Substantia nigra (tissue), 51 donors: ENCODE measurements at places on chromosomes 7 and 10.

DNA sequence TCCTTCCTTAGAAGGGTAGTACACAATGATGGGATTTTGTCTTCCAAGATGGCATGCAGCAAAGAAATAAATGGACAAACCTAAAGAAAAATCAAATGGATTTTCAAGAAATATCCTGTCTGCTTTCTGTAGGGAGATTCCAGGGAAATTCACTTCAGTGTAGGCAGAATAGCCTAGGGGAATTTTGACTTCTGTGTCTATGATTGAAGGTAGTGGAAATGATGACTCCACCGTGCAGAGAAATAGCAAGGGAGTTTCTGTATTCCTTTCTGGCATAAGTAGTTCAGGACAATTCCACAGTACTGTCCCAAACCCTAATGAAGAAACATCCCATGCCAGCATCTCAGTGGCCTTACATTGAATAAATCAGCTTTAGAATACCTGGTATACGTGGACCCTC is 9.5 kb downstream of the ATOH7 start:
- DNase-seq = no peak

GRCh38 chr10:76393875-76394706 is 962.7 kb downstream of the LRMDA start:
- DNase-seq = no peak

DNA sequence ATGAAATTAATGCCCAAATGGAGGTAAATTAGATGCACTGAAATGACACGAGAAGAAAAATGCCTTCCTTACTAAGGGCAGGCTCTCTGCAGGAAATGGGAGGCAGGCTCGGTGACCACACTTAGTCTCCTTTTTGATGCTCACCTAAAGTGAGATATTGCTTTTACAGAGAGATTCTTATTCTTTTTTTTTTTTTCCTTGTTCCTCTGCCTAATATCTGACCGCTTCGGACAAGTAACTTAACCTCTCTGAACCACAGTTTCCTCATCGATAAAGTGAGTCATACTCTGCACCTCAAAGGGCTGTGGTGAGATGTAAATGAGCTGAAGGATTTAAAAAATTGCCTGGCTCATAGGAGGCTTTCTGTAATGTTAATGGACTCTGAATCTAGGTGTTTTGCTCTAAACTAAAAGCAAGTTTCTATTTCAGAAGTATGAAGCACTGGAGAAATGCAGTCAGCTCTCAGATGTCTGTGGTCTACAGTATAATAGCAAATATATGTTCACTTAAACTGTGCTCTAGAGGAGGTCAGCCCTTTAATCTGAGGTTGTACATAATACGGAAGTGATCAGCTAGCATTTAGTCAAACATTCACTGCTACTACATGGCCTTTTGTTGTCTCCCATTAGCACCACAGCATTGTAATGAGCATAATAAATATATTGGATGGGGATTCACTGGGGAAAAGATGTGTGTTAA is 23.2 kb downstream of the NKX2-3 start:
- no peak for DNase-seq

DNA sequence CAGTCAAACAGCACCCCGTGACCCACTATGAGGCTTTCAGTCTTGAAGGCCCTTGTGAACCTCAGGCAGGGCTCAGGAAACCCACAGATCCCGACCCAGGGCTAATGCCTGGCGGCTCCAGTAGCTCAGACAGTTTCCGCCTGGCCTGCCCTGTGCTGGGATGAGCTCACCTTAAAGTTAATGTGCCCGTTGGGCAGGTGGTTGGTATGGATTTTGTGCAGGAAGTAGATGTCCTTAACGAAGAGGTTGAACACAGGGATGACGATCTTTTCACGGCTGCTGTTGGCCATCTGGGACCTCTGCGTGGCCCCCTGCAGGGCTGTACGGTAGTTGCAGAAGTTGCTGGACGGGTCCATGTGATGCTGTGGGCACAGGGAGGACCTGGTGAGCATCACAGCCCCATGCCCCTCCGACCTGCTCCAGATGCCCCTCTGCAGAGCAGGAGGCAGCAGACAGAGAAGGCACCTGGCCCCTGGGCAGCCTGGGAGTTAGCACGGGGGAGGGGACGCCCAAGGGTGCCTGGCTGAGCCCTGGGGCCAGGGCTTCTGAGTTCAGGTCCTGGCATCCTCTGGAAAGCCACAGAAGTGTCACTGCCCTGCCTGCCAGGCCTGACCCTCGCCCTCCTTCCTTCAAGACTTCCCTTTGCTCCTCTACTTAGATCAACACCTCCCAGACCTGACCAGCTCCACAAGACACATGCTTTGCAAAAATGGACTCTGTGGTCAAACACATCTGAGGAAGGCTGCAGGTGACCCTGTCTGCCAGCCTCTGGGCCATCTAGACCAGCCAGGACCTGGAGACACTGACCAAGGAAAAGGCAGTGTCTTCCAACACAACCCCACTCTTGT is 59.8 kb downstream of the CSGALNACT2 start:
- no peak for DNase-seq

GRCh38 chr10:102831322-102832071 is 5.7 kb downstream of the CYP17A1 start:
- no peak for DNase-seq

GRCh38 chr7:151524331-151524730 is 4.6 kb upstream of the RHEB start:
- DNase-seq = no peak

GRCh38 chr7:43118313-43118712 is 5.9 kb downstream of the HECW1 start:
- DNase-seq = no peak

DNA sequence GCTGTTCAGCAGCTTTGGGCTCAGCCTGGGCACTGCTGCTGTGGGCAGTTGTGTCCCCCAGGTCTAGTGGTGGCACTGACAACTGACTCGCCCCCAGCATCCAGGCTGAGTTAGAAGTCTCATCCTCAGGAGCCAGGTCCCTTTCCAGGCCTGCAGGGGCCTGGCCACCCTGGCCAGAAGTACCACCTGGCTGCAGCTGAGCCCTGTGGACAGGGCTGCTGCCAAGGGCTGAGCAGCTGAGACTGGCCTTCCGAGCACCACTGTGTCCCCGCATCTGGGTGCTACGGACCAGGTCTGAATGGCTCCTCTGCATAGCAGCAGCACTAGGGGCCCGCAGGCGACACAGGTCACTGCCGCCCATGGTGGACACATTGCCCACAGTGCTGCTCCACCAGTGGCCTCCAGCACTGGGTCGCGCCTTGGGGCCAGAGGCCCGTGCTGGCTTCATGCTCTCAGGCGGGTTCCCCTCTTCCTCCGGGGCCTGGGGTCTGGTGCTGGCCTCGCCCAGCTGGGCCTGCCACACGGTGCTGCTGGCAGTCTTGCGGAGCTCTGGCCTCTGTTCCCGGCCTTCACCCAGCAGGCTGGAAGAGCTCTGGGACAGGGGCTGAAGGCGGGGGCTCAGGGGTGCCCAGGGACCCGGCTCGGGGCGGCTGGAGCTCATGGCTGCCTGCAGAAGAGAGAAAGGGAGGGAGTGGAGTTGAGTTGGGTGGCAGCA is 6.2 kb downstream of the GPRIN2 start:
- DNase-seq = no peak

DNA sequence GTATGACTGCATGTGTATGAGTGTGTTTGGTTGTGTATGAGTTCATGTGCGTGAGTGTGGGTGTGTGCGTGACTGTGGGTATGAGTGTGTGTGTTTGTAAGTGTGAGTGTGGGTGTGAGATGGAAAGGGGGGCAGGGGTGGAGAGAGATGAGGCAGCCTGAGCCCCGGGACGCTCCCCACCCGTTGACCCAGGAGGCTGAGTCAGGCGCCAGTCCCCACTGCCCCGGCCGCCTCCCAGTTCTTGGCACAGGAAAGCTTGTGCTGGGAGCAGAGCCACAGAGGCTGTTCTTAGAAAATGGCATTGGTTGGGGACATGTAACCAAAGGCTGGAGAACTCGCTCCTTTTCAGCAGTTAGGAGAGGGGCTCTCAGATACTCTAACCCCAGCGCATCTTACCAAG is 27.8 kb upstream of the NUB1 start:
- peak; percentile 22 for DNase-seq

- no peak for DNase-seq
Observed at GRCh38 chr7:91609525-91609924, 271.0 kb downstream of the MTERF1 start.
